HT-29 (cell line): ENCODE measurements at places on chromosomes 5 and 9. TPM values are rescaled to one million over a fixed set of nuclear protein-coding genes. Genes with fewer than 3 reads are reported as not detected.

DNA sequence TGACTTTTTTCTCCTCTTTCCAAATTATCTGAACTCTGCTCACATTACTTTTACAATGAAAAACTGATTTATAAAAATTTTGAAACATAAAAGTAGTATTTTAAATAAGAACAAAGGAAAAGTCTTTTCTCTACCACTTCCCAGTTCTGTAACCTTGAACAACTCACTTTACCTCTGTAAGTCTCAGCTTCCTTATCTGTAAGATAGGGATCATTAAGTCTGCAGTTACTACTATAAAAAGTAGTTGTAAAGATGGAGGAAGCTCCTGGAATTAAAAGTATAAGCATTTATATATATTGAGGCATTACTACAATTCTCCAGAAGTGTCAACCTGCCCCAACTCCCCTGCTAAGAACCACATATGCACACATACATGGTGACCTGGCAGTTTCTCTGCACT, 88.0 kb downstream of the TTC39B start:
- DNase-seq = no peak

DNA sequence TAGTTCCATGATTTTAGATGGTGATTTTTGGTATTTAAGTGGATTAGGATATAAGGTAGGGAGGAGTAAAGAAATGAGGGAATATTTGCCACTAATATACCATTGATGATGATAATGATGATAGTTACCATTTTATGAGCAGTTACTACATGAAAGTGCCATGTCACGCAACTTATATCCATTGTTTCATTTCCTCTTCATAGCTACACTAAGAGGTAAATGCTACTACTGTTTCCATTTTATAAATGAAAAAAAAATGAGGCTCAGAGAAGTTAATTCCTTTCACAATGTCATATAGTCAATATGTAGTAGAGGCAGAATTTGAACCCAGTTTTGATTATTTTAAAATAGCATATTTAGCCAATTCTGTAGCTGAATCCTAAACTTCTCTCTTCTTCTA, 112.2 kb upstream of the ADRA1B start:
- no peak for DNase-seq

DNA sequence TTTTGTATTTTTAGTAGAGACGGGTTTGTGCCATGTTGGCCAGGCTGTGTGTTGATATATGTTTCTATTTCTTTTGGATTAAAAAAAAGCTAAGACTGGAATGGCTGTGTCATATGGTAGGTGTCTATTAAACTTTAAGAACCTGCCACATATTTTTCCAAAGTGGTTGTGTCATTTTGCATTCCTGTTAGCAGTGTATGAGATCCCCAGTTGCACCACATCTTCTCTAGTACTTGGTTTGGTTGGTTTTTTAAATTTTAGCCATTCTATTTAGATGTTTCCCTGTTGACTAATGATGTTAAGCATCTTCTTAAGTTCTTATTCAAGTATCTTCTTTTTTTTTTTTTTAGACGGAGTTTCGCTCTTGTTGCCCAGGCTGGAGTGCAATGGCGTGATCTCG, 36.2 kb upstream of the MEGF9 start:
- DNase-seq = no peak

DNA sequence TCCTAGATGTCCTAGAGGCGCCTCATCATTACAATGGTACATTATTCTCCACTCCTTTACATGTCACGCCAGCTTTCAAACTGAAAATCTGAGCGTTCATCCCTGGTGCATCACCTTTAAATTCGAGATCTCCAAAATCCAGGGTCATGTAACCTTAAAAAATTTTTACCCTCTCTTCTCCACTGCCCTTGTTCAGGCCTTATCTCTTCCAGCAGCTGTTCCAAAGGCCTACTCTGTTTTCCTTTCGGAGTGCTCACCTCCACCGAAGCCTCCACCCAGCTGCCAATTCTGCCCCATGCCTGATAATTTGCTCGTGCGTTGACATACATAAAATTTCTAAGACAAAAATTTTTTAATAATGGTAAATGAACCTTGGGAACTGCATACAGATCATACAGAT, 950 bp upstream of the MSH3 start:
- no peak for DNase-seq

DNA sequence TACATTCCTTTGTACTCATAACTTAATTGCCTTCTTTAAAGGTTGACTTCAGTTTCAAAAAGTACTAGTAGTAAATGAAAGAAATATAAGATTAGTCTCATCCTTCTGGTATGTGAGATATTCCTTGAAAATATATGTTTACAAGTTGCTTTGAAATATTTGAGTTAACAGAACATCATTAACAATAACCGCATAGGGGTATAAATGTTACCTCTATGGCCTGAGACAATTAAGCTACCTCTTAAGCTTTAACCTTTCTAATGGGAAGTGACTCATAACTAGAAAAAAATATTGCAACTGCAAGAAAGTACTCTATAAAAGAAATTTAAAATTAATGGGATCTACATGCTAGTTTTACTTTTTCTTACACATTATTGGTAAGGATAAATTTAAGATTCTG, 399.0 kb downstream of the CDH10 start:
- DNase-seq = no peak

DNA sequence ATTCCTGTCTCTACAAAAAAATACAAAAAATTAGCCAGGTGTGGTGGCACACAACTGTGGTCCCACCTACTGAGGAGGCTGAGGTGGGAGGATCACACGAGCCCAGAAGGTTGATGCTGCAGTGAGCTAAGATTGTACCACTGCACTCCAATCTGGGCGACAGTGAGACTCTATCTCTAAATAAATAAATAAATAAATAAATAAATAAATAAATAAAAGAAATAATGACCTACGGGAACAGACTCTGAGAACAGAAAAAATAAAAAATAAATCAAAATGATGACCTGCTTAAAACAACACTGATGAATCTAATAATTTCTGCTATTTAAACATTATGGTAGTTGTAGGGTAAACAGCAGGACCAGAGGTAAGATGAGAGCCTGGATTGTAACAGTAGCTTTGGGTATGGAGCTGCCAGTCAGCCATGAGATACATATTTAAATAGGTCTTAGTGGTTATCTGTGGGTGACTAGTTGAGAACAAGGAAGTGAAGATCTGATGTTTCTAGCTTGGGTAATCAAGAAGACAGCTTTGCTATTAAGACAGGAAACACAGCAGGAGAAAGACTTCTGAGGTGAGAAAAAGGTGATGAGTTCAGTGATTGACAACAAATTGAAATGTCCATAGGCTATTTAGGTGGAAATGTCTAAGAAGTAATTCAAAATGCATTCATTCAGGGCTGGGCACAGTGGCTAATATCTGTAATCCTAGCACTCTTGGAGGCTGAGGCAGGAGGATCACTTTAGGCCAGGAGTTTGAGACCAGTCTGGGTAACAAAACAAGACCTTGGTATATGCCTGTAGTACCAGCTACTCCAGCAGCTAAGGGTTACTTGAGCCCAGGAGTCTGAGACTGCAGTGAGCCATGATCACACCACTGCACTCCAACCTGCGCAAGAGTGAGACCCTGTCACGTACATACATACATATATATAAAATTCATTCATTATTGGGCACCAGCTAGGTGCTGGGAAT, 11.0 kb downstream of the RNF145 start:
- DNase-seq = no peak

The PCDHB13 gene
- total RNA-seq = 0.05 and 0.15 TPM in 2 replicates

The FAXDC2 gene
- 3.5 and 3.6 TPM in 2 replicates for total RNA-seq

The UNC13B gene
- total RNA-seq = 11.8 and 13.3 TPM in 2 replicates

The ELAVL2 gene
- total RNA-seq = not detected in 2 replicates

The TPM2 gene
- total RNA-seq = 61.0 and 69.8 TPM in 2 replicates

The SPATA31E1 gene
- not detected in 2 replicates for total RNA-seq
